Midbrain (tissue), 1 donor: ENCODE measurements at places on chromosomes 3 and 15.

DNA sequence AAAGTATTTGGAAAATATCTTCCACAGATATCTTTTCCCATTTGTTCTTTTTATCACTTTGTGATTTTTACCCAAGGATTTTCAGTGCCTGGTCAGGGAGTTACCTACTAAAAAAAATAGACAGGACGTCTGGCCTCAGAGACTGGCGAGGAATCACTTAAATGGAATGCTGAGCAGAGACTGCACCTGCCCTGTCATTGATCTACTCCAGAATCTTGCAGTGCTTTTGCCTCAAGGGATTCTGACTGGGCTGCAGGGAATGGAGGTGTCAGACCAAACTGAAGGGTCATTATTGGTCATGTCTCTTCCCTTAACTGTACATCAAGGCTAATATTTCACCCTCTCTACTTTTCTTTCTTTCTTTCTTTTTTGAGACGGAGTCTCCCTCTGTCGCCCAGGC is 12.1 kb upstream of the RYR3 start:
- no peak for DNase-seq

DNA sequence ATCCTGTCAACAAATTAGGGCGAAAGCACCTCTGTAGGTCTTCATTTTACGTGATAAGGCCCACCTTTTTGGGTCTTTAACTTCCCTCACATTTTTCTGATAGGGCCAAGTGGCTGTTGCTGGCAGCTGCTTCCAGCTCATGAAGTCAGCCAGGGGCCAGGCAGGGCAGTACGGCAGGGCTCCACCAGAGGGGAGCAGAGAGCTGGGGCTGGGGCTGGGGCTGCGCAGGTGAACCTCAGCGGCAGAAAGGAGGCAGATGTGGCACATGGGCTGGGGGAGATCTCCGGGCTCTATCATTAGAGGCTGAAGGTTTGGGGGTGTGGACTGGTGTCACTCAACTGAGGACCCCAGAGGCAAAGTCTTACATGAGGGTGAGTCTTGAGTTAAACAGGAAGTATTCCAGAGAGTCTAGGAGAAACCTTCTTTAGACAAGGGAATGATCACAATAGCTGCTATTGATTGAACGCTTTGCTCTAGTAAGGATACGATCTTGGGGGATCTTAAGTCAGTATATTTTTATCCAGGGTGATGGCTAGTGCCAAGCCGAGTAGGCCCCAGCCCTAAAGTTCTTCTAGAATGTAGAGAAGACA is 62.8 kb upstream of the MEX3B start:
- DNase-seq: peak; percentile 5

GRCh38 chr15:96341513-96342405 is 11.3 kb downstream of the NR2F2 start:
- DNase-seq: peak; percentile 45

DNA sequence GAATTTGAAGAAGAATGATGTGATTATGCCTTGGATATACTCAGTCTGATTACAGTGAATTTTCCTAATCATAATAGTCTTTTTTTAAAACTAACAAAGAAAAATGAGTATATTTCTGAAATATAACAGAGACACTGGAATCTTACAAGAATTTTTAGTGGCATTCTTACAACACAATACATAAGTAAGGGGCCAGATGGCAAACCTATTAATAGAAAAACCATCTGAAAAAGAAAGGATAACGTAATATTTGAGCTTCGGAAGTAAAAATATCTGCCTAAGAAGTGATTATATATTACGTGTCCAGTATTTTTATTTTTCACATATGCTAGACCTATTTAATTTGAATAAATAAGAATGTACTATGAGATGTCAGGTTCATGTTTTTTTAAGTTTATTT is 452.8 kb downstream of the NAALADL2 start:
- DNase-seq: no peak

DNA sequence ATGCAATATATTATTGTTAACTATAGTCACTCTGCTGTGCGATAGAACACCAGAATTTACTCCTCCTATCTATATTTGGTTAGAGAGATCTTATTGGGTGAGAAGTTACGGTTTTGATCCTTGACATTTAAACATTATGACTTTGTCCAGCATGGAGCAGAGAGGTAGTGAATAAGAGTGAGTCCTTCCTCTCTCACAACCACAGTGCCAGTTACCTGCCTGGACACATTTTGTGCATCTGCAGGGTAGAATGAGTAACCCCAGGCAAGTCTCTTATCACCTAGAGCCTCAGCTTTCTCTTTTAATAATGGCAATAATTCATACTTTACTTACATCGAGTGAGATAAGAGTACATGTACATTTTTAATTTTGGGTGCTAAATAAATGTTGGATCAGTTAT is 24.1 kb downstream of the KAT2B start:
- DNase-seq: no peak

- DNase-seq: no peak
These were observed 27.6 kb upstream of the NUDT16 start for GRCh38 chr3:131353986-131354385.

- no peak for DNase-seq
These were observed 17.3 kb upstream of the IL12A start for GRCh38 chr3:159971311-159971710.

- DNase-seq: no peak
These were observed 162.2 kb upstream of the TLE3 start for GRCh38 chr15:70259640-70260508.
